ENCODE measurements at places on chromosomes 3 and 15.

GRCh38 chr3:9955067-9955502 lies 2.9 kb upstream of the PRRT3 start:
- no peak for DNase-seq

DNA sequence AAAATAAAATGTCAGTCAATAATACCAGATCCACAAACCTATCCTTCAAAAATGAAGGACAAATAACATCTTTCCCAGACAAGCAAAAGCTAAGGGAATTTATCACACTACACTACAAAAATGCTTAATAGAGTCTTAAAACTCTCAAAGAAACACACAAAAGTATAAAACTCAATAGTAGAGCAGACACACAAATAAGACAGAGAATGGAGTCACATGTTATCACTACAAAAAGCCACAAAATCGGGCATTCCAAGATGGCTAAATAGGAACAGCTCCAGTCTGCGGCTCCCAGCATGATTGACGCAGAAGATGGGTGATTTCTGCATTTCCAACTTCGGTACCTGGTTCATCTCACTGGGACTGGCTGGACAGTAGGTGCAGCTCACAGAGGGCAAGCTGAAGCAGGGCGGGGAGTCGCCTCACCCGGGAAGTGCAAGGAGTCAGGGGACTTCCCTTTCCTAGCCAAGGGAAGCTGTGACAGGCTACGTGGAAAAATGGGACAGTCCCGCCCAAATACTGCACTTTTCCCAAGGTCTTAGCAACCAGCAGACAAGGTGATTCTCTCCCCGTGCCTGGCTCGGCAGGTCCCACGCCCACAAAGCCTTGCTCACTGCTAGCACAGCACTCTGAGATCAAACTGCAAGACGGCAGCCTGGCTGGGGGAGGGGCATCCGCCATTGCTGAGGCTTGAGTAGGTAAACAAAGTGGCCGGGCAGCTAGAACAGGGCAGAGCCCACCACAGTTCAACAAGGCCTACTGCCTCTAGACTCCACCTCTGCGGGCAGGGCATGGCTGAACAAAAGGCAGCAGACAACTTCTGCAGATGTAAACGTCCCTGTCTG lies 46.3 kb downstream of the SENP7 start:
- DNase-seq: no peak

- no peak for DNase-seq
Measured at GRCh38 chr3:115325539-115325938, 178.5 kb upstream of the ZBTB20 start.

DNA sequence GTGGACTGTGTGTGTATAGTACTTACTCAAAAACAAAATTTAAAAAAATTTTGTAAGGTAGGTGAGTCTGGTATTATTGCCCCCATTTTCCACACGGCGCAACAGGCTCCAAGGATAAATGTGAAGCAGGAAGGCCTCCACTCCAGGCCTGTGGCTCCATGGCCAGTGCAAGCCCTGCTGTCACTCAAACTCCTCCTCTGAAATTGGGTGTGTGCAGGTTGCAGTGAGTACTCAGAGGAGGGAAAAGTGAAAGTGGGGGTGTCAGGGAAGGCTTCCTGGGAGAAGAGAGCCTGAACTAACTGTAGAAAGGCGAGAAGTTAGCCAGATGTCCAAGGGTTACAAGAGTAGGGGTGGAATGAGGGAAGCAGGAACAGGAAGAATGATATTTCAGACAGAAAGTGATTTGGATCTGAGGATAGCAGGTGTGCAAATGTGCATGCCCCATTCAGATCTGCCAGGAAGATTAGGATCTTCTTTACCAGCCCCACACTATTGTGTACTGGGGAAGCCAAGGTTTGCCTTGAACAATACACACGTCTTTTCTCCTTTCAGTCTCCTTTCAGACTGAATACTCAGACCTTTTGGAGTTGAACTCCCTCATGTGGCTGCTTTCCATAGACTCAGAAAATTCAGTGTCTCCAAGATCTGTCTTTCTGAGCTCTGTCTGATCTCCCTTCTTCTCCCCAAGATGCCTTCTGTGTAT lies 48.7 kb upstream of the RYK start:
- DNase-seq: no peak

GRCh38 chr3:187889601-187890404 lies 144.5 kb upstream of the BCL6 start:
- no peak for DNase-seq

GRCh38 chr3:151124476-151124875 lies 39.0 kb downstream of the MED12L start:
- no peak for DNase-seq

GRCh38 chr3:2391896-2392295 lies 293.2 kb downstream of the CNTN4 start:
- DNase-seq: no peak

DNA sequence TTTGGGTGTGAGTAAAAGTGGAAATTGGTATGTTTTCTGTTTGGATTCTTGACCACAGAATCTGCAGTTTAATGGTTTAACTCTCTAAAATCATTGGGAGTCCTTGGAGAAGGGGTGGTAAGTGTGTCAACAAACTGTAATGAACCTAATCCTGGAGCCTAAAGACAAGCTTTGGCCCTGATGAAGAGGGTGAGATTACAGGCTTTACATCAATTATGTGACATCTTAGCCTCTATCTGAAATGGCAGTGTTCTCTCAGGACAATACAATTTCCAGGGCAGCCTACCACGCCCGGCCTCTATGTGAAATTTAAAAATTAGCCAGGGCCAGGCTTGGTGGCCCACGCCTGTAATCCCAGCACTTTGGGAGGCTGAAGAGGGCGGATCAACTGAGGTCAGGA lies 4.3 kb upstream of the PKM start:
- DNase-seq: no peak

- no peak for DNase-seq
Measured at GRCh38 chr3:162610261-162610660, 1113.7 kb downstream of the OTOL1 start.

DNA sequence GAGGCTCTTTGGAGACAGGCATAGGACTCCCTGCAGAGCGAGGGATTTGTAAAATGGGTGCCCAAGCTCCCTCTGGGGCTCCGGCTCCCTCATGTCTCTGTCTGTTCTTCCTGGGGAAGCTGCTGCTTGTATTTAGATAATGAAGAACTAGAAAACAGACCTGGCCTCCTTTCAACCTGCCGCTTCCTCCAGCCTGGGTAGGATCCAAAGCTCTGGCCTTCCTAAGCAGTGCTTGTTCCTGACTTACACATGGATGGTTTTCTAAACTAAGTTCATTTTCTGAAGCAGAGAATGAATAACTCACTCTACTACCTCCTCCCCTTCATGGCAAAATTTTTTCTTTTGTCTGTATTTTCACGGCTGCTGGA lies 36.9 kb upstream of the MYZAP start:
- no peak for DNase-seq

DNA sequence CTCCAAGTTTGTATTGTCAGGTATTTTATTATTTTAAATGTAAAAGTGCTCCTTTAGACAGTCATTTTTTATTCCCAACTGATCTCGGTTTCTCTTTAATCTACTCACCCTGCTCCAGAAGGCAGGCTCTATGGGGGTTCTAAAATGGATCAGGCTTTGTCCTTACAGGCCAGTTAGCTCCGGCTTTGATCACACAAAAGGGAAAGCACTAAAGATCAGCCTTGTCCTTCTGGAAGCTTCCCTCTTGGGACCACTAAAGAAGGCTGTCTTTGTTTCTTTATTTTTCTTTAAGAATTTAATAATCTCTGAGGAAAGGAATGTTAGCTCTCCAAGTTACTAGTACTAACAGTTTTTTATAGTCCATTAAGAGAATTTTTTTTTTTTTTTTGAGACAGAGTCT lies 560.5 kb upstream of the ZNF717 start:
- no peak for DNase-seq

DNA sequence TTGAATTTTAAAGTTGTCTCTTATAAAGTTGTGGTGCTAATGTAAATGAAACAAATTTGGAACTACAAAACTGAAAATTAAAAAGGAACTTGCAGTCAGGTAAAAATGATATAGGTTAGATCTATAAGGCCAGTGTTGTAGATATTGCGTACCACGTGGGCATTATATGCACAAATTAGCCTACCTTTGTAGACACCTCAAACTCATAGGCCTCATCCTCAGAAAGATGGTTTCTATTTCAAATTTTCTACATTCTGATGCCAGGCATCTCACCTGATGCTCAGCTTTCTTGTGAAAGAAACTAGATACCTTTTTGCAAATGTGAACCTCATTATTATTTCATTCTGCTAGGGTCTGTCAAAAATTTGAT lies 25.6 kb downstream of the TMEM207 start:
- DNase-seq: no peak

DNA sequence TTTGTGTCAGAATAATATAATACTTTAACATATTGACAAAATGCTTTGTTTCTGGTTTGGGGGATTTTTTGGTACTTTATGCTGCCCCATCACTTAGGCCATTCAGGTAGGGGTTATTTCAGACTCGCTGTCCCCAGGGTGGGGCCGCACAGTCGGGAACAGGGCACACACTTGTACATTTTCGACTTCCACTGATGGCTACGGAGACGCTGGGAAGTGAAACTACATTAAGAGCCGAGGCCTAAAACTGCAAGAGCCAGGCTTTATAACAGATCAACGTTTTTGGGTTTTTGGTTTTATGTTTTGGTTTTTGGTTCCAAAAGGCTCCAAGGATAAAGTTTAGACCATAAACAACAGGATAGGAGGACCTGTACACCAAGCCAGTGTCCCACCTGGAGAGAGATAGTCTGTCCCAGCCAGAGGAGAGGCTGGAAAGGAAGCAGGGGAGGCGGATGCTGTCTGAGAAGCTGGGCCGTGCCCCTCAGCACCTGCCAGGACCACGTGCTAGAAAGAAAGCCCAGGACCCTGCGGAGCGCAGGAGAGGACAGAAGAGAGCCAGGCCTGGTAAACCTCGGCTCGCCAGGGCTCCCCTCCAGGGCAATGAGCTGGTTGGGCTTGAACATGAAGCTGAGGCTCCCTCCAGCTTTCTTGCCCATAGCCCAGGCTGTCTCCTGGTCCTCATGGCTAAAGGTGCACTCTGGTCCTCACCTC lies 111.7 kb downstream of the CHSY1 start:
- no peak for DNase-seq

DNA sequence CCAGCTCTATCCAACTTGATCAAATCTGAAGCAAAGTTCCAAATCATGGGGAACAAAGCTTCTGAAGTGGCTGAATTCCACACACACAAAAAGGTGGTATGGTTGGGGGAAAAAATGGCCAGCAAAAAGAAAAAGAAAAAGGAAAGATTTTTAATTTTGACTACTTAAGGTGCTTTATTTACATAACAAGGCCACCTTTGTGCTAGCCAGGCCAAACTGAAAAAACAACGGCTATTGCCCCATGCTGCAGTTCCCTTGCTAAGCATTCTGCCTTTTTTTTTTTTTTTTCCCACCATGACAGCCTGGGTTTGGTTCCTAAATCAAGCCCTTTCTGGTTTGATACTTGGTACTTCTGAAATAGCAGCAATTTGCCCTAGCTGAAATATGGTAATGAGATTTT lies 66.5 kb upstream of the DAZL start:
- DNase-seq: no peak

- DNase-seq: no peak
Measured at GRCh38 chr3:61117045-61117898, 134.0 kb downstream of the FHIT start.

GRCh38 chr3:143831994-143832393 lies 16.3 kb downstream of the SLC9A9 start:
- DNase-seq: no peak

GRCh38 chr3:73364517-73364916 lies 260.2 kb downstream of the PDZRN3 start:
- DNase-seq: no peak

DNA sequence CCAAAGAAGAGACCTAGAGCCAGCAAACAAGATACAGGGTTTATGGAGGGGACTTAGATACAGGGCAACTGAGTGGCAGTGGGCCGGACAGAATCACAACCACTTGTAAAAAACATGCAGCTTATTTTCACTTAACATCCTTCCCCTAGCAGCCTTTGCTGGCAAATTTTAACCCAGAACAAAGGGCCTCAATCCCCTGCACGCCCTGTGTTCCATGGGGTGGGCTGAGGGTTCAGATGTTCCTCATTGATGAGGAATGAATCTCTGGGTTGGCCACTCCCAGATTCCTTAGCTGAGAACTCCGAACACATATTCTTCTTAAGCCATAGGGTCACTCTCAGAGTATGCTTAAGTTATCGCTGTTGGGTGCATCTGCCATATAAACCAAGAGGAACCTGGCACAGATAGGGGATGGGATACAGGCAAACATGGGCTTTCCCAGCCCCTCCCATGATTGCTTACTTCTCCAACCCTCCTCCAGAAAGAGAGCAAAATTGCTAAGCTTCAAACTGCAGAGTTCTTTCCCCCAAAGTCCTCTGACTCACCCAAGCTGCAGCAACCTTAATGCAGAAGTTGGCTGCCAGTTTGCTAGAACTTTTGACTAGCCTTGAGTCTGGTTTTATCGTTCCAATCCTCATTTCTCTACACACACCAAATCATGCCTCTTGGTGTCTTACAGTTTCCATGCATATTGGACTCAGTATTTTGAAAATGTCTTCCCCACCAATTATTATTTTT lies 146.9 kb downstream of the CD47 start:
- no peak for DNase-seq

DNA sequence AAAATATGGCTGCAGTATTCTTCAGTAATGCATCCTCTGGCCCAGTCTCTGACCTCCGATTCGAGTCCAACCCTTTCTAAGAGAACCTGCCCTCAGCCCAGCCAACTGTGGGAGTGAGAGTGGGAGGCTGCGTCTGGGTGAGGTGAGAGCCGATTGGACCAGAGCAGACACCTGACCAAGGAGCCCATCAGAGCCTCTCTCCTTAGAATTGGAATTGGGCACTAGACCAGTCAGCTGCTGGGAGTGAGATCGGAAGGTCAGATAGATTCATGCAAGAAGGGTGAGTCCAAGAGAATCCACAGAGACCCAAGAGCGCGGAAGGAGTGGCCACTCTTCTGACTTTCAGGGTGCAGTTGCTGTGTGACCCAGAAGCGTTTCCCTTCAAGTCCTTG lies 10.2 kb downstream of the RASL12 start:
- DNase-seq: no peak

DNA sequence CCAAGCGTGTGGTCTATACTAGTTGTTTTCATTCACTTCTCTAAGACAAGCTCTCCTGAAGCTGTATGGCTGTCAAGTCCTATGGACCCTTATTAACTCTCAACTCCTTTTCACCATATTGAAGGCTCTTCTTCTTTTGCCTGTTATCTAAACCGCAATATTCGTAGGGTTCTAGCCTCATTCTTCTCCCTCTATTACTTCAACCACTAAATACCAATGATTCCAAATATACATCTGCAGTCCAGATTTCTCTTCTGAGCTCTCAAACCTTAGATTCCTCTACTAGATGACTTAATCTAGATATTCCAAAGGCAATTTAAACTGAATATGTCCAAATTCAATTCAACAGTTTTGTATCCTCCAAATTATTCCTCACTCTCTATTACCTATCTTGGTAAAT lies 24.6 kb downstream of the AQR start:
- DNase-seq: no peak

DNA sequence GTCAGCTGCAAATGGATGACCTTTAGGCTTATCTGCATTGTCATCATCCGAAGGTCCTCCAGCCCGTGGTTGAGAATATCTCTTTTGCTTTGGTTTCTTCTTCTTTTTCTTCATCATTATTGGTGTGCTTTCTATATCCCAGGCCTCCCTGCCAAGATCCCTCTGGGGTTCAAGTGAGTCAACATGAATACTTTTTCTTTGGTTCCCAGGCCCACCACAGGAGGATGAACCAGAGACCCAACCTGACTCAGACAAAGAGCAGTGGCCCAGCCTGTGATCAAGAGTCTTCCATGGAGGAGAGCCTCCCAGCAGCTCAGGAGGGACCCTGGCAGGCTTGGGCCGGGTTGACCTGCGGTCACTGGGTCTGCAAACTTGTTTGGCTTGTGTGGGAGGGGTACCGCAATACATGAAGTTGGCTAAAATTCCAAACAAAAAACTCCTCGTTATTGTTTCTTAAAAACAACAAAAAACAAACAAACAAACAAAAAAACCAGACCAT lies 104.2 kb downstream of the MAP4 start:
- no peak for DNase-seq

Measured in activated CD4-positive, alpha-beta T cell treated with anti-CD3 and anti-CD28 coated beads for 4 hours (primary cell).